ENCODE measurements at places on chromosomes 5 and 9.

- DNase-seq, result no peak
Observed at GRCh38 chr5:136042665-136043121, 13.9 kb downstream of the TGFBI start.

DNA sequence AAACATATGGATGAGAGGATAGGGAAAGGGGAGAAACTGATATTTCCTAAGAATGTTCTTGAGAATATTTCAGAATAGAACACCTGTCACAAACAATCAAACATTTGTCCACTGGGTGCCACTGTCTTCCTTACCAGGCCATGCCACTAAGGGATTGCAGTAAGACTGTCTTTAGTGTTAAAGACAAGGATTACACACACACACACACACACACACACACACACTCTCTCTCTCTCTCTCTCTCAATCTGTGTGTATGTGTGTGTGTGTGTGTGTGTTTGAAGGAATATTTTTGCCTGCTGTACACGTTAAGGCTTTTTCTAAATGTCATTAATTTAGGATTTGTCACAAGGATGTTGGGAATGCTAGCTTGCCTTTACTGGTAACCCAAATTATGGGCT is 54.4 kb downstream of the CCDC192 start:
- peak; percentile 14 for DNase-seq

DNA sequence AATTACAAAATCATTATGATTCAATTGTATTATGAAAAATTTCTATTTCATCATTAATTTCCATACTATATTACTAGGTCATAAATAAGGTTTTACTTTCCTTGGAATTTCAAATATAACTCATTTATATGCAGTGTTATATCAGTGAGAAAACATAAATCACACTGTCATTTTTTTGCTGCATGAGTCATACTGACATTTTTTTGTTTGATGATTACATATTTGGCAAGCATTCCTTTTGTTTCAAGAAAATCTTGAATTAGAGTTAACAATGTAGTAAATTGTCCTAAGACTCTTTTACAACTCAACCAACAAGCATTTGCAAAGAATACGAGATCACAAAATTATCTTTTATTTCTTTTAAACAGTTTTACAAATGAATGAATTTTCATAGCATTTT is 298.4 kb upstream of the SEMA6A start:
- no peak for DNase-seq

- DNase-seq, result no peak
Observed at GRCh38 chr5:154962494-154962893, 21.6 kb downstream of the MRPL22 start.

- DNase-seq, result no peak
Observed at GRCh38 chr5:42612750-42613366, 143.8 kb upstream of the CCDC152 start.
